Endothelial cell (in vitro differentiated cells): ENCODE measurements at places on chromosomes 16 and 17. TPM values are rescaled to one million over a fixed set of nuclear protein-coding genes. Genes with fewer than 3 reads are reported as not detected.

Gene CMTM2
- total RNA-seq, result 2.1 TPM

- DNase-seq, result no peak
Observed at GRCh38 chr16:68252383-68252782, 7.2 kb downstream of the PLA2G15 start.

DNA sequence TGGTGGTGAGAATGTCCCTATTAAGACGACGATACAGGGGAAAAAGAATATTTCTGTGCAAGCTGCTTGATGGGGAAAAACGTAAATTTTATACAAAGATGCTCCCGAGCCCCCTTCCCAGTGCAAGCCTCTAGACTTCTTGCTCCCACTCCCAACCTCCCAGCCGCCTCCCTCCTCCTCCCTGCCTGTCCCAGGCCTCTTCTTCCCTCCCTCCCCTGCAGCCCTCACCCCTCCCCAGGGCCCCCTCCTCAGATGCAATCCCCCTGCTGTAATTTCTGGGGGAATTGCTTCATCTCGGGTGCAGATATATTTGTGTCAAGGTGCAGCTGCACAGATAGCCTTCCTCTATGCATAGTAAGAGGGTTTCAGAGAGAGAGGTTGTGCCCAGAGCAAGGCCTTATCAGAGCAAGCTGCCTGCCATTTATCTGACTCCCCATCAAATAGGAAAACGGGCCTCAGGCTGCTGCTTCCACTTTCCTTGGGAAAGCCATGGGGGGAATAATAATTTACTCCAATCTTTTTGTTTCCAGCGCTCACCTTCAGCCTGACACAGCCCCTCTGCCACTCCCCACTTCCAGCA is 47.4 kb upstream of the LHX1 start:
- no peak for DNase-seq

- no peak for DNase-seq
Observed at GRCh38 chr17:41464682-41465081, 2.5 kb downstream of the KRT32 start.

- no peak for DNase-seq
Observed at GRCh38 chr16:78851266-78851665, 749.3 kb downstream of the MAF start.

GRCh38 chr16:63720848-63721247 is 1401.0 kb downstream of the CDH11 start:
- DNase-seq, result no peak
